ENCODE measurements at places on chromosomes 7 and 10.

- no peak for DNase-seq
Measured at GRCh38 chr7:142745091-142745635, 4.1 kb upstream of the PRSS1 start.

DNA sequence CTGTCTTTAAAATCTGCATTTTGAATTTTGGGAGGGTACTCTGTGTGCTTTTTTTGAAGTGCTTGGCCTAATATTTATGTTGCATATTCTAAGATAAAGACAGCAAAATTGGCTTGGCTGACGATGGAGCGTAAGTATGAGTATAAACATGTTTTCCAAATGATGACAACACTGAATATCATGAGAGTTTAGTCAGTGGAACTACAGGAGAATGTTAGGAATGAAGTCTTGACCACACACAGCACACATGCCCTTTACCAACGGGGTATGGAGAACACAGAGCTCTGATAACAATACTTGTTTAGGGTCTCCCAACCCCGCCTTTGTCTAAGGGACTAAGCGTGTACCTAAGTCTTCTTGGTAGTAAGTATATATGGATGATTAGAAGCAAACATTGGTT, 253.9 kb upstream of the FZD8 start:
- no peak for DNase-seq

DNA sequence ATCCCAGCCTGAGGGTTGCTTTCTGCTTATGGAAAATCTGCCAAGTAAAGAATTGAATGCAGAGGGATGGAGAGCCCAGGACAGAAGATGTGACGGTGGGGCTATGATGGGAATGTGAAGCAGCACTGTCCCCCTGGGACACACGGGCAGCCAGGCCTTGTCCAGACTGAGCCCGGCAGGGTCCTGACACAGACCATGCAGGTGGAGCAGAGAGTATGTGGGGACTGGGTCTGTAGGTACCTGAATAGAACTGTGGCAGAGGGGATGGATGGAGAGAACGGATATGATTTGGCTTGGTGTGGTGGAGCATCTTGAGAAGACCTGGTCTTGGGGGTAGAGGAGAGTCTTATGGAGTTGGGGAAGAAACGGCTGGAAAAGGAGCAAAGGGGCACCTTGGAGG, 732 bp upstream of the LRRC18 start:
- no peak for DNase-seq

DNA sequence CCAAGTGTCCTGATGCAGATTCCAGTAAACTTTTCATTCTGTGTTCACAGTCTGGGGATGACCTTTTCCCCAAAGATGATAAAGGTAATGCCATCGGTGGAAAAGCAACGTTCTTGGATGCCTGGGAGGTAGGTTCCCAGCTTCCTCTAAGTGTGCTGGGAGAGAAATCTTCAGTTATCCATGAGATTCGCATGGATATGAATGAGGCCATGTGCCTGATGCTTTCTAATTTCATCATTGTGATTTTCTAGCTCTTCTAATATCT, 5.5 kb downstream of the AKR1B10 start:
- no peak for DNase-seq

DNA sequence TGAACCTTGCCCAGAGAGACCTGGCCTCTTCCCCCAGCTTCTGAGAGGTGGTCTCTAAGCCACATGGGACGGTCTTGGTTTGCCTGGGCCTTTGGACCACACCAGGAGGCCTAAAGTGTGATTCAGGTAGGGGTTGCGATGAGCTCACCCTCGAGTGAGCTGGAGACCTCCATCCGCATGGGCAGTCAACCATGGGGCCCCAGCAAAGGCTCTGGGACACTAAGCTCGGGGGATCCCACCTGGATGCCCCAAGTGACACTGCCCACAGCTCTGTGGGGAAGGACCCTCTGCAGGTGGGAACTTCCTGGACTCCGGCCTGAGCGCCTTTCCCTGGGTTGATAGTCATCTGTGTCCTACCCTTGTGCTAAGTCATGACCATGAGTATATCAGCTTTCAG, 57.1 kb upstream of the FAM20C start:
- no peak for DNase-seq

DNA sequence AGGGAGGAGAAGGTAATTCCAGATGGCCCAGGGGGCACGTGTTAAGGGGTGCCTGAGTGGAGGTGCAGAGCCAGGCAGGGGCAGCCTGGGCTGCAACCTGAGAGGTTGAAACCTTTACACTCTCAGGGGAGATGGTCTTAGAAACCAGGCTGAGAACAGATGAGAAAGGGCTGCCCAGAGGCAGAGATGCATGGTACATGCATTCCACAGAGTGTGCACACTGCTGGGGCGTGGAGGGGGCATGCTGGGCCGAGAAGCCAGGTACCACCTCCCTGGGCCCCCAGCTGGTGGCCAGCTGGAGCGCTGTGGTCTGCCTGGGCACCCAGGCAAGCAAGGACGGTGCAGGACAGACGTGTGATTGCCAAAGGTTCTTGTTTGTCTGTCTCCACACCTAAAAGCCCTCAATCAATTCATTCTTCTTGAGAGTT, 14.1 kb upstream of the CSGALNACT2 start:
- DNase-seq: no peak

GRCh38 chr10:58791137-58791536, 278.5 kb downstream of the BICC1 start:
- DNase-seq: no peak

- no peak for DNase-seq
Measured at GRCh38 chr10:86664341-86665217, 3.7 kb upstream of the LDB3 start.

DNA sequence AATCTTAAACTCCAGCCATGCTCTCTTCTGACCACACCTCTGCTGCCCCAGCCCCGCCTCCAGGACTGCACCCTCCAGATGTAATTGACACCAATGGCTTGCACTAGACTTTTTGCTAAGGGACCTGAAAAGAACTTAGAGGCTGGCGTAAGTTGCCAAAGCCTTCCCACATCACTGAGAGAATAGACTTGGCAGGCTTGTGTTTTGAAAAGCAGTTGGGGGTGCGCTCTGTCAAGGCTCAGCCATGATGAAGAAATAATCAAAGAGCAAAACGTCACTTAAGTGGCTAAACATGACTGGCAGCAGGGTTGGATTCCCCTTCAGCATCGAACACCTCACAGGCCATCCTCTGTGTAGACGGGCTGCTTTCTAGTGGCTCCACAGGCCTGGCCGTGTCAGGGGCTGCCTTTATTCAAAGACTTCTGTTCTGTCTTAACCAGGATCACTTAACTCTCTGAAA, 195.2 kb upstream of the C7orf33 start:
- peak; percentile 5 for DNase-seq

DNA sequence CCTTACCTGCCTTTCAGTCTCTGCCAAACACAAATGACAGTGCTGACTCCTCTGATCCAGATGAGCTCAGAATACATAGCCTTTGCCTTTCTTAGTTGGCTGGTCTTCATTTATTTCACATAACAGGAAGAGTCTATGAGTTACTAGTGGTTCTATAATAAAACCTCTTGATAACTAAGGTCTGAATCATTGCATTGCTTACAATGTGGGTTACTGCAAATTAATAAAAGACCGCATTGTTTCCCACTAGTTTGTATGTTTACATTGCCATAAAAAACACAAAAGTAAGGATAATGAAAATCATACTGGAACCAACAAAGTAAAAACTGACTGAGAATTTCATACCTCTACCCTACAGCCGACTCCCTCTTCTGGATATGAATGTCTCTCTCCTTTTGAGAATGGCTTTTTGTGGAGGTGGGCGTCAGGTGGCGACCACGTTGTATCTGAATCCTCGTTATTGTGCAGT, 62.0 kb upstream of the AKR1E2 start:
- no peak for DNase-seq
